EH (cell line): ENCODE measurements at places on chromosomes 5 and 9.

DNA sequence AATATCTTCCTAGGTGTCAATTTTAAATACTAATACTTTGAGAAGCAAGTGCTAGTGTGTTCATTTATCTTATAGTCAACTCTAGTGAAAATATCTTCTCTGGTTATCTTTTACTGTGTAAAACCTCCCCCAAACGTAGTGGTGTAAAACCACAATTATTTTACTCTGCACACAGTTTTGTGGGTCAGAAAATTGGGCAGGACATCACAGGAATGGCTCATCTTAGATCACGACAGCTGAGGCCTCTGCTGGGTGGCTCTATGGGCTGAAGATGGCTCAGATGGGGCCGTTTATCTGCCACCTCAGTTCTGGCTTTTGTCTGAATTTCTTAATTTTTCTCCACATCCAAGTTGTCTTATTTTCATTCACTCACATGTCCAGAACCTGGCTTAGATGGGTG lies 457.2 kb upstream of the ACTBL2 start:
- DNase-seq = no peak

DNA sequence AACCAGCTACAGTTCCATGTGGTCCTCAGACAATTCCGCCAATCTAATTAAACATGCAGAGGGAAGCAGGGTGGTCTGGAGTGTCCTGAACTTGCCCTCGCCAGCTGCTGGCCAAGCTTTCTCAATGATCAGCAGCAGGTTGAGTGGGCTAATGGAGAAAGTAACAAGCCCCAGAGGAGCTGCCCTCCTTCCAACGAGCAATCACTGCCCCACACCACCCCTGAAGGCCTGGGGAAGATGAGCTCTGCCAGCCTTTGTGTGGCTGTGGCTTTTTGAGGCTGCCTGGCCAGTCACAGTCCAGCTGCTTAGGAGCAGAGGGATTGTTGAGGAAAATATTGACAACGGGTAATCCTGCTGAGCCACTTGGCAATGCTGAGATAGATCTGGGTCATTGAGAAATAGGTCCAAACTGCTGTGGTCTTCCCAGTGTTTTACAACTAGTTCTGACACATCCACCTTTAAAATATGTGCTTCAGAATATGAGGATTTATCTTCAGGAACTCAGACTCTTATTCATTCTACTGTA lies 107.3 kb downstream of the CD180 start:
- DNase-seq = peak; percentile 10

- no peak for DNase-seq
Observed at GRCh38 chr5:108382784-108383330, 959 bp upstream of the FBXL17 start.

DNA sequence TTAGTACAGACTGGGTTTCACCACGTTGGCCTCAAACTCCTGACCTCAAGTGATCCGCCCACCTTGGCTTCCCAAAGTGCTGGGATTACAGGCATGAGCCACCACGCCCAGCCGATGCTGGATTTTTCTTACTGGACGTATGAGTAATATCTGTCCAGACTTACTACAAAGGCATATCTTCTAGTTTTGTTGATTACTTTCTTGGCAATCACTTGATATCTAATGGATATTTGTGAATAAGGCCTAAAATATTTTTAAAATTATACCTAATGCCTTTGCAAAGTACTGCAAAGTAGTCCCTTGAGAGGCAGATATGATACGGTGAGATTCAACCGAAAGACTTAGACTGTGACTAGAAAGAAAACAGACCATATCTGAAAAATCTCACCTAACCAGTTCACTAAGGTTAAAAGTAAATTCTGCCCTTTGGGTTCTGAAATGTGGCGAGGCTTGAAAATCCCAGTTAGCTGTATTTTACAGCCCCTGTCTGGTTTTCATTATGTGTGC lies 152.1 kb downstream of the GNAQ start:
- peak; percentile 21 for DNase-seq

DNA sequence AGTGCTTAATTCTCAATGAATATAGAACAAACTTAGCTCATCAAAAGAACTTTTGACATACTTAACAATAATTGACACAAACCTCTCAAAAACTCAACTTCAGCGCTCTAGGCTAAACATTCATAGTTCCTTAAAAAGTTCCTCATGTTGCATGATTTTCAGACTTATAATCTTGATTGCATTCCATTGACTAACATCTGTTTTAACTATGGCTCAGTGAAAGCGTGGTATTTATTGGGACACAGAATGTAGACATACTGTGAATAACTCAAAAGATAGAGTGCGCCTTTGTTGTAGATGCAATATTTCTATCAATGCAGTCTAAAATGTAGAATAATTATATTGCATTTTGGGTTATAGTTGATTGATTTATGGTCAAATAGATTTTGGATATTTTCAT lies 227.1 kb upstream of the HAPLN1 start:
- DNase-seq = peak; percentile 8

- DNase-seq = no peak
Observed at GRCh38 chr5:95027775-95028174, 257.1 kb downstream of the MCTP1 start.

DNA sequence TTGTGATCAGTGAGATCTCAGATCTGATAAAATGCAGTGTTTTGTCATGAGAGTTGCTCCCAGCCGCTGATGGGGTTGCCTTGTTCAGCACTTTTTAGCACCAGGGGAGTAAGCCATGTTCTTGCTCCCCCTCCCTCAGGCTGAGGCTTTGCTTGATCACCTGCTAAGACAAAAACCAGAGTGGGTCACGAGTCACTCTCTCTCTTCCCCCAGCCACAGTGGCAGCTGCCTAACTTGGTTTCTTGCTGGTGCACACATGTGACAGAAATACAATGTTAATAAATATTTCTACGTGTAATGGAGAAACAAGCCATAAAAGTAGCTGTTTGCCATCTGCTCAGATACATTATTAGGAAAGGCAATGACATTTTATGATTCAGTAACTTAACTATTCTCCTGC lies 212.4 kb upstream of the DMRT1 start:
- no peak for DNase-seq

DNA sequence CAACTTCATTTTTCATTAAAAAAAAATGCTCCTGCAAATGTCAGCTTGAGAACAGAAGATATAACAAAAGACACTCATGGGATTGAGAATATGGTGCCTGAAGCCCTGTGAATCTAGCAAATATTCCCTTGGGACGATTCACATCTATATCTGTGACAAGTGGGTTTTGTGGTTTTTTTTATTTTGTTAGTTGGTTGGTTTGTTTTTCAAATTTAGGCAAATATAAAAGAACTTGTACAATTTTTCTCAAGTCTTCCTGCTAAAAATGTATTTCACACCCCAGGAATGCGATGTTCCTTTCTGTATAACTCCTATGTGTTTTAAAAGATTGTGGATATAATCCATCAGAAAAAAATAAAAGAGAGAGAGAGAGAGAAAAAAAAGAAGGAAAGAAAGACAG lies 1061.8 kb upstream of the ARRDC3 start:
- DNase-seq = no peak

DNA sequence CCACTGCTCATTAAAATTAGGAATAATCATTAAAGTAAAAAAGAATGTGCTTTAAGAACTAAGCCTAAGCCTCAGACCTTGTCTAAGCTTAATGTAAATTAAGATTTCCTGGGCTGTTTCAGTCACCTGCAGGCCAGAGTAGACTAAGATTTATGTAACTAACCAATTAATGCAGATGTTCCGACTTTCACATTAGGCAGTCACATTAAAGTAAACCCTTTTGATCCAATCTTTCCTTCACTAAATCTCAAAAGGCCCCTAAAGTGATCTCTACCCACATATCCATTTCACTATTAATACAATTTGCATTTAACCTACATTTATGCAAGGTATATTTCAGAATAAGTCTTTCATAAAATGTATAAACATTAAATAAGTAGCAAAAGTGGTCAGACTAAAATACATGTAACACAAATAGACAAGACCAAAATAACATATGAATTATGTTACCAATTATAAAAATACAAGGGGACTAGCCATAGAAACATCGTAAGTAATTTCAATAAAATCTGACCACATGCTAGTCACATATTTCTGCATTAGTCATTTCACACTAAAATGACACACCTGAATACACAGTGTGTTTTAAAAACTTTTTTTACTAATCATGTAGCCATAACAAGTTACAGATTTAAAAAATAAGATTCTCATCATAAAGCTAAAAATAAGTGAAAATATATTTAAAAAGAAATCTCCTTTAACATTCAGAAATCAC lies 7.7 kb downstream of the NR3C1 start:
- DNase-seq = no peak

DNA sequence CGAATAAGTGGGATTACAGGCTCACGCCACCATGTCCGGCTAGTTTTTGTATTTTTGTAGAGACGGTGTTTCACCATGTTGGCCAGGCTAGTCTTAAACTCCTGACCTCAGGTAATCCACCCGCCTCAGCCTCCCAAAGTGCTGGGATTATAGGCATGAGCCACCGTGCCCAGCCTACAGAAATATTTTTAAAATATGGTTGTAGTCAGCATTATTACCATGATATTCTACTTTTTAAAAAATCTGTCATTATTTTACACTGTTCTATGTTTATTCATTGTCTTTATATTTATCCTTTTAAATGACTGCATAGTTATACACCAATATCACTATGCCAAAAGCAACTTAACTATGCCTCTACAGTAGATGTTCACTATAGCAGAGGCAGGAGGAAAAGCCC lies 41.6 kb upstream of the SLC30A5 start:
- no peak for DNase-seq

- no peak for DNase-seq
Observed at GRCh38 chr9:138095813-138096518, 218.4 kb downstream of the CACNA1B start.

DNA sequence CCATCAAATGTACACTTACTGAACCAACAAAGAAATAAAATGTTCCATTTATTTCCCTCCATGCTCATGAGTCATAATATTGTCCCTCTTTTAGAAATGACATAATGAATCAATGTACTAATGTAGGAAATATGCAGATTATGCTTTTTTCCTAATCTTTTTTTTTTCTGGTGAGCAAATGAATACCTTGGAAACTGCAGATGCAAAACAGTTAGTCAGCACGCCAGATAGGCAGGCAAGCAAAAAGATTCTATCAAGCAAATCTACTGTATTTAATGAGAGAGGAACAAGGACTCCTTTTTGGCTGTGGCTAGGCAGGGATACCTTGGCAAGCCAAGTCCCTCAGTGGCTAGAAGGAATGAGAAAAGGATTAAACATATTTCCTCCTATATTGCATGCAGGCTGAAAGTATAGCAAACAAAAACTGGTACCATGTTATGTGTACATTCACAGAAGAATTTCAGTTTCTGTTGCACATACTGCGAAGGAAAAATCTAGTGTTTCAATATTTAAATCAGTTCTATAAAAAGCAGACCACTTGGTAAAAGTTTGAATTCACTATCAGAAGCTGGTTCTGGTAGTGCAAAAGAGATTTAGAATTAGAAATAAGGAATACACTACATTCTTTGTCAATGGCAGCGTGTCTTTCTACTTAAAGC lies 605.4 kb downstream of the TLE1 start:
- peak; percentile 10 for DNase-seq

DNA sequence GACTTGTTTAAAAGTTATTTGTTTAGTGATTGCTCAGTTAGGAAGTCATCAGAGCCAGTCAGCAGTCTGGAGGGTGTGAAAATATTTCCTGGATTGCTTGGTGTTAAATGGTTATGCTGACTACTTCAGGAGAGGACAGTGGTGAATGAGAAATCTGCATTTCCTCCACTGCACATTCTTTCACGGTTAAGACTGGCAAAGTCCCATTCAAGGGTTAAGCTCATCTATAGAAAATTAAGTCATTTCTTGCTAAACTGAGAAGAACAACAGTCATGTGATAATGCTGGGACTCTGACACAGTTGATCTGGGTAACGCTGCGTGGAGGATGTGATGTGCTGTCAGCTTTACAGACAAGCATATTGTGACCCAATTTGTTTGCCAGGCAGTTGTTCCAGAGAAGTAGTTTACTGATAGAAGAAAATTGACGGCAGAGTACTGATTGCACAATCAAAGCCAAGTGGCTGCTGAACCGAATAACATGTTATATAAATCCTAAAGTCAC lies 80.4 kb downstream of the GRAMD2B start:
- peak; percentile 60 for DNase-seq

DNA sequence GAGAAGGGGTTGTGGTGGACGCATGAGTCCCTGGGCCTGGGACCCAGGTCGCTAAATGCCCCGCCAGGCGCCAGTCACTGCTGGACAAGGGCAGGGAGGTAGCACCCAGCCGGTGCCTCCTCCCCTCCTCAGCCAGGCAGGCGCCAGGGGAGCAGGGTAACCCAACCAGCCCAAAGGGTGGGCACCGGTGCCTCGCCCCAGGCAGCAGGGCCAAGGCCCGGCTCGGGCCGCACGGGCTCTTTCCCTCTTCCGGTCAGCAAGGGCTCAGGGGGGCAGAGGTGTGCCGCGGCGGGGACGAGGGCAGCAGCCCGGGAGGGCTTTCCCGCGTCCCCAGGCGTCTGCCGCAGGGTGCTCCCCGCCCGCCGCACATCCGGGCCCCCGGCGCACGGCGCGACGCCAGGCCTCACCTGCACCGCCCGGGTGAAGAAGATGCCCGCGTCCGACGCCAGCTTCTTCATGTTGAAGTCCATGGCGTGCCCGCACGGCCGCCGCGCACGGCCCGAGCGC lies 393 bp downstream of the SH3GLB2 start:
- DNase-seq = peak; percentile 41

DNA sequence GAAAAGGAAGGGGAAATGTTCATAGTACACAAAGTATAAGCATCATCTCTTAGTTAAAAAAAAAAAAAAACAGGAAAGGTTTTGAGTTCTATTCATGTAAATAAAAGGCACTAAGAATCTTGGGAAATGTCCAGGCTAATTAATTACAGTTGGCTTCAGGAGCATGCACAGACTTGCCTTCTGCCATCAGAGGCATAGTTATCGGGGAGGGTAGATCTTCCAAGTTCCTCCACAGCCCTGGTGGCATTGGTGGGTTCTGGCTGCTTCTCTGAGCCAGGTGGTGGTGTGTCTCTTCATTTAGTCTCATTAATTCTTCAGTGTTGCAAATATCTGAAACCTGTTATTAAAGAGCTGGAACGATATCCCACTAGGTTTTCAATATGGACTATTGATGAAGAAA lies 85.2 kb downstream of the TMEM252 start:
- DNase-seq = no peak

GRCh38 chr9:136482046-136482792 lies 621 bp downstream of the SEC16A start:
- DNase-seq = peak; percentile 51

- DNase-seq = no peak
Observed at GRCh38 chr5:91607675-91608074, 224.6 kb upstream of the ARRDC3 start.

DNA sequence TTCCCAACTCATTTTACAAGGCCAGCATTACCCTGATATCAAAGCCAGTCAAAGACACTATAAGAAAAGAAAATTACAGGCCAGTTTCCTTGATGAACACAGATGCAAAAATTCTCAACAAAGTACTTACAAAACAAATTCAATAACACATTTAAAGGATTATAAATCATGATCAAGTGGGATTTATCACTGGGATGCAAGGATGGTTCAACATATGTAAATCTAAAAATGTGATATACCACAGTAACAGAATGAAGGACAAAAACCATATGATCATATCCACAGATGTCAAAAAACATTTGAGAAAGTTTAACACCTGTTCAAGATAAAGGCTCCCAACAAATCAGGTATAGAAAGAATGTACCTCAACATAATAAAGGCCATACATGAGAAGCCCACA lies 130.6 kb downstream of the NDUFS4 start:
- no peak for DNase-seq
